ENCODE measurements at places on chromosomes 6 and 20.

GRCh38 chr6:41909727-41910126 is 11.2 kb downstream of the MED20 start:
- no peak for DNase-seq

- peak; percentile 1 for DNase-seq
Observed at GRCh38 chr6:167738386-167738785, 88.3 kb upstream of the AFDN start.

DNA sequence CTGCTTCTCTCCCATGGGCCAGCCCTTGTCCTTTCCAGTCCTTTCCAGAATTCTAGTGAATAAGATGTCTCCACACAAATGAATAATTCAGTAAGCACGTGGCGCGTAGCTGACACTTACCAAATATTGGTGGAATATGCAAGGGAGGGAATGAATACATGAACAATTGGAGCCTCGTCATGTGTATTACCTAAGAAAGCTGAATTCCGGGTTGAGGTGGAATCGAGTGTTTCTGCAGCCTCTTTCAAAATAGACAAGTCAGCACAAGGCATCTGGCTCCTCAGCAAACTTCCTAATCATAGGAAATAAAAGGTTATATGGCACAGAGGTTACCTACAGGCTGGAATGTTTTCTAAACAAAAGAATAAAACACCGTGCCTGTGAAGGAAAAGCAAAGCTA is 47.0 kb upstream of the NT5E start:
- DNase-seq, result no peak

DNA sequence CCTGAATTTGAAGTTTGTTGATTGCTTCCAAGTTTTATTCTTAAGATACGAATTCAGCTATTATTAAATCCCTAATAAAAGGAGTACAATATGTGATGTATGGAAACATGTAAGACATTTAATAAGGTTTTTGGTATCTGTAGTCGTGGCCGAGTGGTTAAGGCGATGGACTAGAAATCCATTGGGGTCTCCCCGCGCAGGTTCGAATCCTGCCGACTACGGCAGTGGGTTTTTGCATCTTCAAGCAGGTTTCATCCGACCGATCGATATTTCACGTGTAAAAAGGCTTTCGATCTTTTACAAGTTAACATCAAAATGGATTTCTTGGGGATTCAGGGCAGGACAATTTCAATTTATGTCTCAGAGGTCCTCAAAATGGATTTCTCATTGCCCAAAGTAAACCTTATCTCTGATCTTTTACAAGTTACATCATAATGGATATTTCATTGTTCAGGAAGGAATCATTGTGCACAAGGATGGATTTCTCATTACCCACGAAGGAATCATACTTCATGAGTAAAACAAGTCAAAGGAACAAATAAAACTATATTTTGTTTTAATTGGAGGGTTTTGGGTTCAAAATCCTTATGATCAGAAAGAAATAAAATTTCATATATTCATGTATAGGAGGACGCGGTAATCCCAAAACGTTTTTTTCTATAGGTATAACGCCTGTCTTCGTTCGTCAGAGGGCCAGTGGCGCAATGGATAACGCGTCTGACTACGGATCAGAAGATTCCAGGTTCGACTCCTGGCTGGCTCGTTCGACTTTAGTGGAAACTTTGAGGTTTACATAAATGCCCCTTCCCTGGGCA is 37.3 kb upstream of the BTN3A2 start:
- no peak for DNase-seq

DNA sequence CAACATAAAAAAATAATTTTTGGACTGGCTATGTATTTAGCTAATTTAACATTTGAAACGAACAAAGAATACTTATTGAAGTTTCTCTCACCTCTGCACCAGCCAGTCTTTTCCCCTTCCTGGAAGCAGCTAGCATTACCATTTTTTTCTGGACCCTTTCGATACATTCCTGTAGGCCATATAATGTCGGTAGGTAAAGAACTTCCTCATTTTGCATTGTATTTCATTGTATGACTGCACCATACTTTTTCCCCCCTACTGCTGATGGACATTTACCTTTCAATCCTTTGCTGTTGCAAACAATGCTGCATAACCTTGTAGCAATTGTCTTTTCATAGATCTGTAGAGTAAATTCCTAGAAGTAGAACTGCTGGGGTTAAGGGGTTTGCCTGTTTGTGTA is 17.6 kb downstream of the CBFA2T2 start:
- no peak for DNase-seq

GRCh38 chr6:32406857-32407256 is at the start of gene BTNL2:
Gene BTNL2, minus strand, starts transcription at chr6:32407181. Its CDS starts 58 bp downstream, at chr6:32407123.
- no peak for DNase-seq

GRCh38 chr6:156309017-156309416 is 468.2 kb upstream of the ARID1B start:
- DNase-seq, result no peak

DNA sequence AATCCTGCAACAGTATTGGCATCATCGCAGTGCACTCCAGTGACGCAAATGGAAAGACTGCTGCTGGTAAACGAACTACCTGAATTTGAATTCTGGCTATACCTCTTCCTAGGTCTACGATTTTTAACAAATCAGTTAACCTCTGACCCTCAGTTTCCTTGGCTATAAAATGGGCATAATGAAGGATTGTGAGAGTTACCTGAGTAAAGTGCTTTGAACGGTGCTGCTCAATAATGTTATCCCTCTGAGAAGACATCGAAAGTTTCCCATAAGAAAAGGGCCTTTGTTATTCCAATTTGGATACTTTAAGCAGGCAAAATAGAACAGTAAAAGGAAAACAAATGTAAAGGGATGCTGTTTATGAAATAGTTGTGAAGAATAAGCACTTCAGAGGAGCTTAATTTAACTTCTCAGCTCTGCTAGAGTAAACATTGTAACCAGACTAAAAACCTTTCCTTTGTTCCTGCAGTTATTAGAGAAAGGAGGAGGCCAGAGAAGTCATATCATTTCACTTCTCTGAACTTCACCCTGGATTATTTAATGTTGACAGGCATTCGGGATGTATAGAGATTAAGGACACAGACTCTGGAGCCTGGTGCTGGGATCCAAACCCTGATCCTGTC is 5.8 kb downstream of the SGK1 start:
- no peak for DNase-seq

DNA sequence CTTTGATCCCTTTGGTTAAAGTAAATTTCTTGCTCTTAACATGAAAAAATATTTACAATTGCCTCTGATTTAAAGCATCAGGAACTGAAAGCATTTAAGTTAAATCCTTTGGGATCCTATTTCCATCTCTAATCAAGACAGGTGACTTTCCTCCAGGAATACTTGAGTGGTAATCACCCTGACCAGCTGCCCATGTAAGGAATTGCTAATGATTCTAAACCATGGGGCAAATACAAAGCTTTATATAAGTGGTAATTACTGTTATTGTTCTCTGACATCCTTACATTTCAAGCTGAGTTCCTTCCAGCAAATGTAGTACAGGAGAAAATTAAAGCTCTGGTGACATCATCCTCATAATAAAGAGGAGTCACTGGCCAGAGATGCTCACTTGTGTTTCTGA is 100.6 kb downstream of the CRYBG1 start:
- DNase-seq, result no peak

- no peak for DNase-seq
Observed at GRCh38 chr6:130672153-130672552, 155.1 kb upstream of the SMLR1 start.

GRCh38 chr20:10626896-10627295 is 46.9 kb downstream of the JAG1 start:
- no peak for DNase-seq

DNA sequence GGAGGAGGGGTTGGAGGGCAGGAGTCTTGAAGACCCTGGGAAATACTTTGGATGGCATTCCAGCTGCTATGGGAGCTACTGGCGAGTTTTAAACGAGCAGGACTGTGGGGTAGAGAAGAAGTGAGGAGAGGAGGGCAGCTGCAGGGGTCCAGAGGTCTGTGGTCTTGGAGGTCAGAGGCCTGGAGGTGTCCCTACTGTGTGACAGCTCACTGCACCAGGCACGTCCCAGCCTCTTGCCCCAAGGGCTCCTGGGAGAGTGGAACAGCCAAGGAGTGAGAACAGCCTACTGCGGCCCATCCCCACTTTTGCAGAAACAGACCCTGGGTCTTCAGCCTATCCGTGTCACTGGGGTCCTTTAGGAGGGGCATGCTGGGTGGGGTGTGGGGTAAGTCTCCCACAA is 2.9 kb upstream of the NOL4L start:
- DNase-seq, result no peak

GRCh38 chr6:107304421-107305025 is 154.8 kb downstream of the PDSS2 start:
- no peak for DNase-seq

GRCh38 chr6:2186516-2186915 is 58.9 kb downstream of the GMDS start:
- no peak for DNase-seq

GRCh38 chr6:2414885-2415547 is 169.6 kb upstream of the GMDS start:
- DNase-seq, result no peak

DNA sequence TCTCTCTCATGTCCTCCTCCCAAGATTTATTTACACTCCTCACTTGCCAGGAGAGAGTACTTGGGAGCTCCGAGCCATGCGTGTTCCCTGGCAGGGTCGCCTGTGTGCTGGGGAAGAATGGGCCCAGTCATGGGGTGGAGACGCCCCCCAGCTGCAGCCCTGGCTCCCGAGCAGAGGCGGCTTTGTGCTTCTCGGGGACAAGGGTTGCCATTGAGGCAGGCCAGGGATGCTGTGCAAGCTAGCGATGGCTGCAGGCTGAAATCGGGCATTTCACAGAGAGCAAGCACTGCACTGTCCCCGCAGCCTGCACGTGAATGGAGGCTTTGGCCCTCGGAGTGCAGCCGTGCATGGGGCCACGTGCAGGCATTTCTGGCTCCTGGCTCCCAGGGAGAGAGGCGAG is 23.8 kb downstream of the PHACTR3 start:
- DNase-seq, result no peak

GRCh38 chr6:24032896-24033688 is 92.9 kb upstream of the NRSN1 start:
- DNase-seq, result no peak

DNA sequence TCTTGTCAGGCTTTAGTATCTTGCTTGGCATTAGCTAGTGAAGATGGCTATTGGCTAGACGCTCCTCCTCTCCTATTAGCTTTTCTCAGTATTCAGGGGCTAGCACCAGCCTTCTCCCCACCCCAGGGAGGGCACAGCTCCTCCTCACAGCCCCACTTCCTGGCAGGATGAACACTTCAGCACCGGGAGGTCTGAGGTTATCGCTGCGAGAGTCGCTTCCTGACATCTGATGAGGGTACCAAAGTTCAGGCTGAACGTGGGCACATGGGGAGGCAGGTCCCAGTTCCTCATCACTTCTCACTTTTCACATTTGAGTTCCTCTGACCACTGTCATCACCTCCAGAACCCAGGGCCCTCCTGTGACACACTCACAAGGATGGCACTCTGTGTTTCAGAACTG is 66.6 kb downstream of the LAMA4 start:
- no peak for DNase-seq

DNA sequence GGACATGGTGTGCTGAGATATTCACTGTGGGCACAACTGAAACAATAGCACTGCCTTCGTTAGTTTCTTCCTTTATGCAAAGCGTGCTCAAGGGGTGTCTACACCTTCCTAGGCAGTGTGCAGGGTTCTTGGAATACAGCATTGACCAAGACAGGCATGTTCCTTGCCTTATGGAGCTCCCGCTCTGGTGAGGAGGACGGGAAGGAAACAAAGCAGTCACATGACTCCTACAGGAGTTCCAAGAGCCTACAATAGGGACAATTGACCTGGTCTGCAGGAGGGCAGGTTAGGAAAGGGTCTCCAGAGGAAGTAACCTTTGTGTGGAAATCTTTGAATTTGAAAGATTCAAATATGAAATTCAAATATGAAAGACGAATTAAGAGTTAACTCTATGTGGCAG is 25.8 kb upstream of the SIRPB2 start:
- DNase-seq, result no peak

GRCh38 chr20:47785311-47785853 is at the start of gene SULF2:
Gene SULF2, minus strand, starts transcription at chr20:47785481. Its CDS starts 28,118 bp downstream, at chr20:47757363.
- no peak for DNase-seq

- peak; percentile 42 for DNase-seq
Observed at GRCh38 chr6:44133003-44133931, 5.9 kb downstream of the TMEM63B start.

- no peak for DNase-seq
Observed at GRCh38 chr6:92329208-92329847, 1090.0 kb downstream of the EPHA7 start.

- DNase-seq, result no peak
Observed at GRCh38 chr6:74577619-74578018, 628.2 kb downstream of the COL12A1 start.

DNA sequence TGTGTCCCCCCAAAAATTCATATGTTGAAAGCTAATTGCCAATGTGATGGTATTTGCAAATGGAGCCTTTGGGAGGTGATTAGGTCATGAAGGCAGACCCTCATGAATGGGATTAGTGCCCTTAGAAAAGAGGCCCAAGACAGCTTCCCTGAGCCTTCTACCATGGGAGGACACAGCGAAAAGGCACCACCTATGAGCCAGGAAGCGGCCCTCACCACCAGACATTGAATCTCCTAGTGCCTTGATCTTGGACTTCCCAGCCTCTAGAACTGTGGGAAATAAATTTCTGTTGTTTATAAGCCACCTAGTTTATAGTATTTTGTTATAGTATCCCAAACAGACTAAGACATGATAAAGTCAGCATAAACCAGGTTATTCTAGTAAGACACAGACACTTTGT is 18.9 kb downstream of the EDN1 start:
- no peak for DNase-seq

- no peak for DNase-seq
Observed at GRCh38 chr6:16514249-16514648, 247.0 kb downstream of the ATXN1 start.

- DNase-seq, result no peak
Observed at GRCh38 chr6:33954453-33954852, 150.7 kb upstream of the MLN start.

DNA sequence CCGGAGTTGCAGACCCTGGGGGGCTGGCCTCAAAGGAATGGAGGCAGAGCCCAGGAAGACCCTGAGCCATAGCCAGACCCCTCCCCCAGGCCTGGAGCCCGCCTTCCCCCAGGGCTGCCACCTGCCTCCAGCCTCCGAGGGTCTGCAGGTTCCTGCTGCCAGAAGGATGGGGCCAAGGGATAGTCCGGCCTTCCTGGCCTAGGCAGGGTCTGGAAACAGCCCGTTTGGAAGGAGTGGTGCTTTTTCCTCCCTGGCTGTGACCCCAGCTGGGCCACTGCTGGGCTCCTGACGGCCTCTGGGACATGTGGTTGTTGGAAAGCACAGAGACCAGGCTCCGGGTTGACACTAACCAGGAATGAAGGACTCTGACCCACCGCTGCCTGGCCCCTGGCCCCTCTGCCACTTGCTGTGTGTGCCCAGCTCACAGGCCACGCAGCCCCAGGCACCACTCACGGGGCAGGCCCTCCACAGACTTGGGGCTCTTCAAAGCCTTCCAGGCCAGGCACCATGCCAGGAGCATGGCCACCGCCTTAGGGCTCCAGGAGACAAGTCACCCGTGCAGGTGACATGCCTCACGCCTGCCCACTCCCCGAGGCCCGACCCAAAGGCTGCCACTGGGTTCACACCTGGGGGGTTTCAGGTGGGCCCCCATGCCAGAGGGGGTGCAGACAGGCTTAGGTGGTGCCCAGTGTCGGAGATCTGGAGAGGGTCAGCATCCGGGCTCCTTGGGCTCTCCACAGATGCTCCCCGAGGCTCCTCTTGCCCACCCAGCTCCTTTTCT is 3.9 kb upstream of the LAMA5 start:
- DNase-seq, result no peak
